ENCODE measurements at places on chromosomes 3 and 15. TPM values are rescaled to one million over a fixed set of nuclear protein-coding genes. Genes with fewer than 3 reads are reported as not detected.

ANKUB1 gene
- not detected for total RNA-seq

HCLS1 gene
- total RNA-seq: 0.51 TPM

CAND2 gene
- 12.1 TPM for total RNA-seq

EFCC1 gene
- total RNA-seq: not detected

DNA sequence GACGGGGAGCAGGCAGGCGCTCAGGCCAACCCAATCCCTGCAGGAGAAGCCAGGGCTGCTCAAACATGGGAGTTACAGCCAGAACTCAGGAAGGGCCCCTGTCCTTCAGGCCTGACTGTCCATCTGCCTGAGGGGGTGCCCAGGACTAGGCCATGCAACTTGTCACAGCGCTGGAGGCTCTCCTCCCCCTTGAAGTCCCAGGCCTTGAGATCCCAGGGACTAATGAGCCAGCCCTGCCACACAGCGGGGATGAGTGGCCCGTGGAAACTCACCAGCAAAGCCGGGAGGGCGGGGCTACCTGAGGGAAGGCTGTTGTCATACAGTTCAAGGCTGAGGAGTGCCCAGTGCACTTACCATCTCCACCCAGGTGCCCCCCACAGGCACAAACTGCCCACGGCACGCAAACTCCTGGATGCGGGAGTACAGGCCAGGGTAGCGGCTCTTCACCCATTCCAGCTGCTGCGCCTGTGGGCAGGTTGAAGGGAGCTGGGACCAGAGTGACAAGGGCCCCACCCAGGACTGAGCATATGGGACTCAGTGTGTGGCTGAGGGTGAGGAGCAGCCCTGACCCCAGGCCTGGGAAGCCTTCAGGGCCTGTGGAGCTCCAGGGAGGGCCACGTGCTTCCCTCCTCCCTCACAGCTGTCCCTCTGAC is 6.3 kb downstream of the MAN2C1 start:
- H3K4me1 ChIP-seq: no peaks in the 10 kb centered on the region
- H3K27me3 ChIP-seq: no peaks in the 10 kb centered on the region
- DNase-seq: no peak
- H3K4me3 ChIP-seq: no peak overlapping the region
- peaks cover 36% of the 10 kb centered on the region for H3K36me3 ChIP-seq

GRCh38 chr15:80123034-80123433 is 29.8 kb upstream of the FAH start:
- H3K4me1 ChIP-seq: no peaks in the 10 kb centered on the region
- peaks cover 1% of the 10 kb centered on the region for H3K36me3 ChIP-seq
- DNase-seq: no peak
- no peak overlapping the region for H3K27ac ChIP-seq

DNA sequence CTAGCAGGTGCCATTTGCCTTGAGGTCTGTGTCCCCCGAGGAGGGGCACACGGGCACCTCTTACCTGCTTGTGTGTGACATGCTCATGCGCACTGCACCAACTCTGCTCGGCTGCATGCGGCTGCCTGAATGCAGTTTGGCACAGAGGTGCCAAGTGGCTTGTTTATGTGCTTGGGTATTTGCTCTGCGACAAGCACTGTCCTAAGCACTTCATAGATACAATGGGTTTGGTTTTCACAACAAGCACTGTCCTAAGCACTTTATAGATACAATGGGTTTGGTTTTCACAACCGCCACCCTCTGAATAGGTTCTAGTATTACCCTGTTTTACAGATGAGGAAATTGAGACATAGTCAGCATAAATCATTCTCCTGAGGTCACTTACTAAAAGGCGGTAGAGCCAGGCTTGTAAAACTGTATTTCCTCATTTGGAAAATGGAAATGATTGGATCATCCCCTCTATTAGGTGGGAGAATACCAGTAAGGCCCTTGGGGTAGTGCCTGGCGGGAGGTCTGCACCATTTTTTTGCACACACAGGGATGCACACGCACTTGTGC is 487 bp downstream of the ITIH4 start:
- no peak for DNase-seq
- H3K27ac ChIP-seq: no peak overlapping the region
- peaks cover 14% of the 10 kb centered on the region for H3K4me1 ChIP-seq
- no peak overlapping the region for H3K4me3 ChIP-seq
- H3K27me3 ChIP-seq: no peaks in the 10 kb centered on the region

DNA sequence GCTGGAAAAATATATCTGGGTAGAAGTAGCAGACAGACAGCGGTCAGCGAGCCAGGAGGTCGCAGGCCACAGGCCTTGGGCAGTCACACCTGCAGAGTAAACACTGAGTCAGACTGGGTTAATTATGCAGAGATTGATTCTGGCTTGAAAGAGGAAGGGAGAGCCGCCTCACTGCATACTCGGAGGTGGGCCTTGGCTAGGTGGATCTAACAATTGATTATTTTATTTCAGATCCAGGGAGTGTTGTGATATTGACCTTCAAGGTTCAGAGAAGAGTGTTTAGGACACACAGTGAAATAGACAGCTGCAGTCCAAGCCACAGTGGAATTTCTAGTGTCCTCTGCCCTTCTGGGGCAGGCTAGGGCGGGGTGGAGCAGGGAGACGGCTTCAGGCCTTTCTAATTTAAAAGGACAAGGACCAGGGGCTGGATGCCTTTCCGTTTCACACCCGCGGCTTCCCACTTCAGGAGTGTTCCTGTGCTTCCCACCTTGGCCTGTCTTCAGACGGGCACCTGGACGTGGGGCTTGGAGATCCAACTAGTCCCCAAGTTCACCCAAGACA is 237.3 kb downstream of the XXYLT1 start:
- no peaks in the 10 kb centered on the region for H3K36me3 ChIP-seq
- no peaks in the 10 kb centered on the region for H3K4me1 ChIP-seq
- no peak overlapping the region for H3K4me3 ChIP-seq
- no peaks in the 10 kb centered on the region for H3K27me3 ChIP-seq

GP9 gene
- total RNA-seq: not detected

HAUS2 gene
- 19.8 TPM for total RNA-seq

DNA sequence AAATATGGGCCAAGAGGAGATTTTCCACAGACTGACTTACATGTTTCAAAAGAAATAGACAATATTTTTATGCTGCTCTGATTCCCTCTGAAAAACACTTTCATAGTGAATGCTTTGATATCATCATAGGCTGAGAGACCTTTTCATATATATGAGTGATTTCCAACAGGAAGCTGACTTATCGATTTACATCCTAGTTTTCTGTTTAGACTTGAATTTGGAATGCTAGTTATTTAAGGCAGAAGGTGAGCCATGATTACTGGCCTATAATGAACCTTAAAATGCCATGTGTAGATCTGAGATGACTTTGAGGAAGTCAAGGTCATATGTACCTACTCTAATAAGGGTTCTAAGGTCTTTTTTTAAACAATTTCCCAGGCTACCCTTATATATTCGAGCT is 1126.1 kb downstream of the ROBO1 start:
- no peaks in the 10 kb centered on the region for H3K36me3 ChIP-seq
- H3K27me3 ChIP-seq: no peaks in the 10 kb centered on the region
- no peak for DNase-seq
- no peaks in the 10 kb centered on the region for H3K4me1 ChIP-seq
- no peak overlapping the region for H3K27ac ChIP-seq

FOXB1 gene
- not detected for total RNA-seq

DNA sequence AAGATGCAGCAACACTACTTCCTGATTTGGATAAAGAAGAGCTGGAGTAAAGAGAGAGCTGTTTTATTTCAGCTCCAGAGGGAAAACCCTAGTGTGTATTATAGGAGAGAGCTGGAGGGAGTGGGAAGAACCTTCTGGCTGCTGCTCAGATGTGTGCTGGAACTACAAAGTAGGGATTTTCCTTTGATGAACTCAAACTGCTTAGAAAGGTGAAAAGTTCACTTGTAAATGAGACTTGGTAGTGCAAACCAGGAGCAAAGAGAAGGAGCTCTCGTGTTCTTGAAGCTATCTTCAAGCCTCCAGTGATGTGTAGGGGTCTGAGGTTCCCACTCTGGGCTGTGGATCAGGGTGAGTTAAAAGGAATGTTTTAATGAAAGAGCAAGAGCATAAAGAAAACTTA is 110.4 kb downstream of the EDEM1 start:
- no peak overlapping the region for H3K27ac ChIP-seq
- no peak overlapping the region for H3K4me3 ChIP-seq
- H3K27me3 ChIP-seq: no peaks in the 10 kb centered on the region
- H3K36me3 ChIP-seq: no peaks in the 10 kb centered on the region

RPL29 gene
- 1,076 TPM for total RNA-seq

TMEM40 gene
- not detected for total RNA-seq

DNA sequence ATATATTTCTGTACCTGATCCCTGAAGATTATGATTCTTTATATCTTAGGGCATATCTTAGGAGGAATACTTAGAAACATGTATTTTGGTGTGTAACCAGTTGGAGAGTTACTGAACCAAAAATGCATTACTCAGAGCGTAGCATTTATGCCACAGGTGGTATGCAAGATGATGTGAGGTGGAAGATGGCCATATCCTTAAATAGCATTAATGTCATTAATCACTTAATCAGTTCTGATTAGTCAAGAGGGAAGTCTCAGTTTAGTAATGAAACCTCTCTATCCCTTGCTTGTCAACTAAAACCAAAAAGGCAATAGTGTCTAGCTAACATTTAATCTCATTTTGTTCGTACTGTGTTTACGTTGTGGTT is 130.5 kb upstream of the PHLDB2 start:
- no peaks in the 10 kb centered on the region for H3K36me3 ChIP-seq
- peaks cover 15% of the 10 kb centered on the region for H3K4me1 ChIP-seq
- DNase-seq: peak; percentile 80
- no peaks in the 10 kb centered on the region for H3K27me3 ChIP-seq
- no peak overlapping the region for H3K27ac ChIP-seq
- no peak overlapping the region for H3K4me3 ChIP-seq

GRCh38 chr15:78730955-78731354 is 80.3 kb downstream of the ADAMTS7 start:
- no peak overlapping the region for H3K27ac ChIP-seq
- H3K27me3 ChIP-seq: no peaks in the 10 kb centered on the region
- DNase-seq: no peak
- no peak overlapping the region for H3K4me3 ChIP-seq
- H3K4me1 ChIP-seq: no peaks in the 10 kb centered on the region

DNA sequence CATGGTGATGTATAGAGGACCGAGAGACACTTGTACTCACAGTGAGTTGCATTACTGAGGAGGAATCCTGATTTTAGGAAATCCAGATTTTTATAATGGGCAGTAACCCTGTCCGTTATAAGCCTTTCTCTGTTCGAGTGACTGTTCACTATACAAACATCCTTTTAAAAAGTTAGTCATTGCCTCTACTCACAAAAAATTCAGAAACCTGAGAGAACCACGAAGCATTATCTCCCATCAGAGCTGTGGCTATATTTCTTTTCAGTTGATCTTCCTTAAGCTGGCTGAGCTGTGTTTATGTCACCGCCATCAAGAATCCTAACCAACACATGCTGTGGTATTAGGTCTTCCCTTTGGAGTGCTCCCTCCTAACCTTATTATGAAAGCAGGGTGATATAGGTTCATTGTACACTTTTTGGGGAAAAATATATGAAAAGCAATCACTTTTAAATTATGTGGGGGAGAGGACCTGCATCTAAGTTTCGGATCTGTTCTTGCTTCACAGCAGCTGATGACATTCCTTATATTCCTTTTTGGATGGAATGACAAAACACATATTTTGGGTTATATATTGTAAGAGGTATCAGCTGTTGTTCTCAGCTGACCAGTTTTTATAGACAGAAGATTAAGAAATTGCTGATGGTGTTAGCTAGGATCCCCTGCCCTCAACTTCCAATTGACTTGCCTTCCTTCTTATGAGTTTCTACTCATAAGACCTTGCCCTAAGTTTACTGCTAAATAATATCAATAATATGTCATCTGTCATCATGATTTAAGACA is 465.9 kb upstream of the RASGRP1 start:
- H3K27me3 ChIP-seq: no peaks in the 10 kb centered on the region
- no peak for DNase-seq
- no peaks in the 10 kb centered on the region for H3K36me3 ChIP-seq

SLC41A3 gene
- 52.4 TPM for total RNA-seq

CHRFAM7A gene
- total RNA-seq: 0.26 TPM

GRCh38 chr3:55190331-55190730 is 262.5 kb upstream of the LRTM1 start:
- peak overlapping the region; percentile 72 for H3K27ac ChIP-seq
- H3K4me3 ChIP-seq: no peak overlapping the region
- H3K36me3 ChIP-seq: no peaks in the 10 kb centered on the region
- DNase-seq: peak; percentile 57
- H3K4me1 ChIP-seq: peaks cover 13% of the 10 kb centered on the region
- H3K27me3 ChIP-seq: no peaks in the 10 kb centered on the region

GUCA1C gene
- total RNA-seq: not detected
